ENCODE measurements at places on chromosomes 7 and 10. TPM values are rescaled to one million over a fixed set of nuclear protein-coding genes. Genes with fewer than 3 reads are reported as not detected.

- peak; percentile 10 for DNase-seq
Observed at GRCh38 chr7:21944616-21945453, 864 bp downstream of the CDCA7L start.

- peak; percentile 82 for DNase-seq
Observed at GRCh38 chr7:131859147-131859821, 302.9 kb upstream of the PODXL start.

GRCh38 chr10:113947184-113948041 is 93.0 kb downstream of the NHLRC2 start:
- no peak for DNase-seq

DNA sequence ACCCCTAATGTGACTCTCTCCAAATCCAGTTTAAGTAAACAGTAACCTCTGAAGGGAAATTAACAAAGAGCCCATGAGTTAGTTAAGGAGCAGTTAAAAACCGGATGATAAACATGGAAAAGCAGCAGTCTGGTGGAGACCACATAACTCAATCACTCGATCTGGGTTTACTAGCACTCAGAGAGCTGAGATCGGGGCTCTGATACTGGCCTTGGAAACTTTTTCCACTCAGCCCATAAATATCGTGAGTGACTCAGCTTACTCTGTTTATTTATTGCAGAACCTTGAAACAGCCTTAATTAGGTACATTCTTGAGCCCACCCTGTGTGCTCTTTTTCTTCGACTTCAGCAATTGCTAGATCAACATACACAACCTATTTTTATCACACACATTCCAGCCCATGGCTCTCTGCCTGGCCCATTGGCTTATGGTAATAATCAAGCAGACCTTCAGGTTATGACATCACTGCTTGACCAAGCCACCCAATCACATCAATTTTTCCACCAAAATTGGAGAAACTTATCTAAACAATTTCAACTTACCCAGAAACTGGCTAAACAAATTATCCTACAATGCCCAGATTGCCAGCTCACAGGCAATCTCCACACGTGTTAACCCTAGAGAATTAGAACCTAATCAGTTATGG is 82.2 kb upstream of the GPR22 start:
- DNase-seq = no peak

DNA sequence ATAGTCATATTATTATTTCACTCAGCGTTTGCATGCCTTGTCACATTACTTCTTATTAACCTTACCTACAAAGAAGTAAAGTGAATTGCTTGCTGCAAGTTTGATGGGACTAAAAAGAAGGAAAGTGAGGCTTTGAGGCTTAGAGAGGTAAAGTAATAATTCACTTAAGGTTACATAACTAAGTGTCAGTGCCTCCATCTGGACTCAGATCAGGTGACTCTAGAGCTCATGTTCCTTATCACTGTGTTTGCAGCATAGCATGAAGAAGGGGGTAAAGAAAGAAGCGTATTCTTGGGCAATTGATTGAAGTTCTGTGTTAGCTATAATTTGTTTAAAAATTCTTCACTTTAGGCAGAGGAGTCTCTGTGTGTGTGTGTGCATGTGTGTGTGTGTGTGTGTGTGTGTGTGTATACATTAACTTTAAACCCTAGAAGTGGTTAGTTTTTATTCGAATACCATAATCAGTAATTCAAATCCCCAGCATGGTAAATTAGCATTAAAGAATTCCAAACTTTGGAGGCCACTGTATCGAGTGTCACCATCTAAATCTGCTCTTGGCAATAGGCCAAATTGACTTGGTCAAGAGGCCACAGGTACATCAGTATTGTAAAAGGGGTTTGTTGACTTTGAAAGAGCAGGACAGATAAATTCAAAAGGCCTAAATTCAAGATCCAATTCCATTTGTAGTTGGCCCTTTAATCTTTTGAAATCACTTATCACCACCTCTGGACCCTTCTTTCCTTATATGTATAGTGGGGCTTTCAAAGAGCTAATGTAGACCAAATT is 2.2 kb upstream of the PON3 start:
- DNase-seq = no peak

GRCh38 chr10:5618829-5619228 is 47.6 kb downstream of the ASB13 start:
- no peak for DNase-seq

DNA sequence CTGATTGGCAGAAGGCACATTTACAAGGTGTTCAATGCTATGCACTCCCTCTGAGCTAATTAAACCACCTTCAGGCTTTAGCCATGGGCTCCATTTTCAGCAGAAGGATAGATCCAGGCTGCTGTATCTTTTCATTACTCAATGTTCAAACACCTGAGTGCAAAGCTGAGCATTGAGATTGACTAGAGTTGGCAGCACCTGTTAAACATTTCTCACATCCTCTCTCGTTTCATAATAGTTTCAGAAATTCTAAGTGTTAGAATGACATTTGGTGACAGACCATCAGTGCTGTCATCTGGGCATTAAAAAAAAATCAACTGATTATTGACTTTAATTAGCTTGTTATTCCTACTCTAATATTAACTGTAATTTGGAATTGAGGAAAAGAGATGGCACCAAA is 187.1 kb upstream of the SEMA3E start:
- no peak for DNase-seq

Gene H2BK1
- not detected for total RNA-seq

Gene XRCC2
- total RNA-seq = 2.9 TPM

Gene FRMD4A
- total RNA-seq = 68.9 TPM

Gene FOXP2
- 9.1 TPM for total RNA-seq
